Cortex of kidney (tissue), 1 donor: ENCODE measurements at places on chromosomes 11 and 22.

- no peak for DNase-seq
Observed at GRCh38 chr11:130381317-130381716, 47.1 kb downstream of the ADAMTS8 start.

DNA sequence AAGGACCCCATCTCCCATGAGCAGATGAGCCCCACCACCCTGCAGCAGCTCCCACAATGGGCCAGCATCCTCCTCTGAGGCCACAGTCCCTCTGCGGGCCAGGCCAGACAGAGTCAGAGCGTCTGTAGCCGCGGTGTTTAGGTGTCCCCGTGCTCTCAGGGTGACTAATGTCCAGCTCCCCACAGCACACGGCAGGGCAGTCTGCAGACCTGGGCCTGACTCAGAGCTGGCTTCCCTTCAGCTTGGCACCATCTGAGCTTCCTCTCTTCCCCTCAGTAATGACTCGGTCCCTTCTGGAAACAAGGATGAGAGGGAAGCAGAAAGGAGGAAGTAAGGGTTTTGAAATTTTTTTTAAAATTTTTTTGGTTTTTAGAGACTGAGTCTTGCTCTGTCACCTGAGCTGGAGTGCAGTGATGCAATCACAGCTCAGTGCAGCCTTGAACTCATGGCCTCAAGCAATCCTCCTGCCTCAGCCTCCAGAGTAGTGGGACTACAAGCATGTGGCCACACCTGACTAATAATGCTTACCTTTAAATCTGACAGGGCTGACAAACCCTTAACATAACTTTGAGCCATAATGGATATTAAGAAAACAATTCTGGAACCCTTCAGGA, 28.5 kb downstream of the LRRC74B start:
- no peak for DNase-seq

DNA sequence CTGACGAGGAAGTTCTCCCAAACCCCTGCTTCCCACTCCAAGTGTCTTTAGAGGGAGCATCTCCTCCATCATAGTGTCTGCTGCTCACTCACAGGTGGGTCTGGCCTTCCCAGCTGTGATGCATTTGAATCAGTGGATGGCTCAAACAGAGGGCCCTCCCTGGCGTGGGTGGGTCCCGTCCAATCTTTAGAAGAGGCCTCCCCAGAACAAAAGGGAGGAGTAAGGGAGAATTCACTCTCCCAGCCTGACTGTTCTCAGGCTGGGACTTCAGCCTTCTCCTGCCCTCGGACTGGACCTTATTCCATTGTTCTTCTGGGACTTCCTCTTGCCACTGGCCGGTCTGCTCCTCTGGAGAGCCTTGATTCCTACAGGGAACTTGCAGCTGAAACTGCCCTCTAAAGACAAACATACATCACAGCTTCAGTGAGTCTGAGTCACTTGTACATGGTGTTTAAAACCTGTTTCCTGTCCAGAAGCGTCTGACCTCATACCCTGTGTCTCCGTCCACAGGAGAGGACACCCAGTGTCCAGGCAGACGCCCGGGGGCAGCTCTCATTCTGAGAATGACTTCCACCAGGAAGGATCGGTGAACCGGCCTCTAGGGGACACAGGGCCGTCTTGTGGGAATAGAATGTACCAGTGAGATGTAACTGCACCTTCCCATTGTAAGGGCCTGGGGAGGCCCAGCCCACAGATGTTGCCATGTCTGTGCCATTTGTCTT, 234.7 kb downstream of the BRD1 start:
- DNase-seq, result no peak

GRCh38 chr11:46363455-46364005, 16.3 kb downstream of the DGKZ start:
- no peak for DNase-seq

DNA sequence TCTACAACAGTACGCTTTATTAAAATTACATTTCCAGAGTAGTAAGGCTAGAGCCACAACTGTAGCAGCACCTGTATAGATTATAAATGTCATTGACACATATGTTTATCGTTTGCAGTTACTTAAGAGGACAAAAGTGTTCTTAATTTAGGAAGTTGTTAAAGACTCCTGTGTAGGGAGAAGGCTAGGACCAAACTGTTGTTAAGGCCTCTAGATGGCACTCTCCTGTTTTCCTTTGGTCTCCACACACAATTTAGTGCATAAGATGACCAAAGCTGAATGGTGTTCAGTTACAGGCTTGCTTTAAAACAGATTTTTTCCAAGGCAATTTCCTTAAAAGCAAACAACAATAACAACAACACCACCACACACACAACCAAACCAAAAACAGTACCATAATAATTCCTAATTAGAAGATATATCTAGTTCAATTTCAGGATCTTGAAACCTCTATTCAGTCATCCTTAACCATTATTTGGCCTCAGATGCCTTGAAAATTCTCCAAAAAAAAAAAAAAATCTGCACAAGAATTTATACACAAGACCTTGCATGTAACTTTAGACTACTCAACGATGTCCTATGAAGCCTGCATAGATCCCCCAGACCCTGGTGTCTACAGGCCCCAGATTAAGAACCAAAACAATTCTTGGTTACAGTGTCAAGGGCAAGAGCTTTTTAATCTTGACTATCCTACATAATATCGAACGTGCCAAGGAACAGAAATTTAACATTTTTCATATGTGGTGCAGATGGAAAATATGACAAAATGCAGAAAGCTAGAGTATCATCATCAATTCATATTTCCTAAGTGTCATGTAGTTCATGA, 42.6 kb upstream of the APOA1 start:
- DNase-seq, result no peak
